ENCODE measurements at places on chromosomes 5 and 9. TPM values are rescaled to one million over a fixed set of nuclear protein-coding genes. Genes with fewer than 3 reads are reported as not detected.
A peak's percentile ranks its signal among the peaks of the same experiment; 100 is the strongest.

ARAP3 gene
- 65.8 TPM for total RNA-seq

DNA sequence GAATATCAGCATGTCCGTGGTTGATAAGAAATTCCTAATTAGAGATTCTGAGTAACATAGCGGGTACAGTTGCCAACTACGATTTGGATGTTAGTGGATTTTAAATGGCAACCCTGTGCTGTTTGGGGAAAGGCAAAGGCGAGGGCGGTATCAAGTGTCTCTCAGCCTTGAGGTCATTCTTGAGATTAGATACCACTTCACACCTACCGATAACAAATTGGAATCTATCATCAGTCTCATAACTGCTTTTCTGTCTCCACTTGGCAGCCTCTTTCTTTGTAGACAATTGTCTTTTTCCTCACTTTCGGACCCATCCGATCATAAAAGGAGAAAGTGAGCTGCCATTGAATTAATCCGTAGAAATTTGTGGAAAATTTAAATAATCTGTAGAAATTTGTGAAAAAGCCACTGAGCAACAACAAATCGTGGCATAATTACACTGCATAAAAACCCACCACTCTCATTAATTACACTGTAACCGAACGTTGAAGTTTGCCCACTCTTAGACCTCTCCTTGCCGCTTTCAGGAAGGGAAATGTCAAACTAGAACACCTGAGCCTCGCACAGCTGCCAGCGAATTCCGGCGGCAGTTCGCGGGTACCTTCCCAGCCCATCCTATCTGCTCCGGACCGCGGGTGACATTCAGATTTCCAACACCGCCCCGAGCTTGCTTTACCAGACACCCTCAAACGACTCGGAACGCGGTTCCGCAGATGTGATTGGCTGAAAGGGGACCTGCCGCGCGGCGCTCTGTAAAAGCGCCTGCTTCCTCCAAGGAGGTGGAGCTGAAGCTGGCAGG, 849 bp upstream of the RGMB start:
- peak; percentile 89 for DNase-seq

GRCh38 chr5:156121882-156122281, 205.1 kb upstream of the SGCD start:
- DNase-seq, result no peak

GRCh38 chr9:137255448-137256114, 454 bp downstream of the NELFB start:
- peak; percentile 41 for DNase-seq
